ENCODE measurements at places on chromosomes 3 and 15.

- no peak for DNase-seq
These were observed 19.2 kb upstream of the SEMA3F start for GRCh38 chr3:50135964-50136363.

DNA sequence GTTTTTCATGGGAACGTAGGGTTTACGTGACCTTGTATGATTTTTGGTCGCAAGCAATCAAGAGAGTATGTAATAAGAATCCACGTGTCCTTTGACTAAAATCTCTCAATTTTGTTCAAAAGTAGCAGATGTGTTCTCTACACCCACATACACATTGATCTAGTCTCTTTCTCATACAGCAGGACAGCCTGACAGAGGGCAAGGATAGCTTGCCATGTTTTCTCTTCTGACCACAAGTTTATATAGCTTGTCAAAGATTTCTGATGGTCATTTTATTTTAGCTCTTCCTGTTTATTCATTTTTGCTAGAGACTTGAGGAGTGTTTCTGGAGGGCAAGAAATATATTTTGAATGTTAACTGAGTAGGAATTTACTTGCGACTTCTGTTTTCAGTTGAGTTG, 570.2 kb upstream of the ALCAM start:
- DNase-seq = no peak

DNA sequence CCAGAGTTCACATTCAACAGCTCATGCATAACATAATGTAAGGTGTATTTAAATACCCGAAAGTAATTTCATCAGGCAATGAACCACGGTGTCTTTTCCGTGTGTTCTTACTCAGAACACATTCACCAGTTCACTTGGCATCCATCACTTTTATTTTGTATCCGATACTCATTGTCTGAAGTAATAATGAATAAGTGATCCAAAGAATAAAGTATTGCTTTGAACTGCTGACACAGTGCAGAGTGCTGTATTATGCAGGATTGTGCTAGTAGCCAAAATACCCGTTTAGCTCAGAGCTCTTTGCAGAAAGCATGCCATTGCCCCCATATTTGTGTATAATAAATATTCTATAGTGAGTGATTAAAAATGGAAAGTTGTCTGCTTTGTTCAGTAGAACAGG, 460.9 kb upstream of the KCNMB2 start:
- DNase-seq = no peak

DNA sequence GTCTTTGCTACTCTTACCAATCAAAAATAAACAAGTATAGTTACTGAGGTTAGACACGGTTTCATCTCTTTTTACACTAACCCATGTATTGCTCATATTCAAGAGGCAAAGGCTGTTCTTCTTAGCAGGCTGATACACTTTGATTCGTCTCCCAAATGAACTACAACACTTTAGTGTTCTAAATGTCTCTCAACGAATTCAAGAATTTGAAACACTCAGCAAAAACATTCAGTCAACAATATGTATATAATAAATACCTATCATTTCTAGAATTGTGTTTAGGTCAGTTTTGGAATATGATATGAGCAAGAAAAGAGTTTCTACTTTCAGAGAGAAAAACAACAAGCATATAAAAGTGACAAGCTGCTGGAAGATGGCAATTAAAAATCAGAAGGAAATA, 669.6 kb upstream of the DPPA4 start:
- DNase-seq = no peak

DNA sequence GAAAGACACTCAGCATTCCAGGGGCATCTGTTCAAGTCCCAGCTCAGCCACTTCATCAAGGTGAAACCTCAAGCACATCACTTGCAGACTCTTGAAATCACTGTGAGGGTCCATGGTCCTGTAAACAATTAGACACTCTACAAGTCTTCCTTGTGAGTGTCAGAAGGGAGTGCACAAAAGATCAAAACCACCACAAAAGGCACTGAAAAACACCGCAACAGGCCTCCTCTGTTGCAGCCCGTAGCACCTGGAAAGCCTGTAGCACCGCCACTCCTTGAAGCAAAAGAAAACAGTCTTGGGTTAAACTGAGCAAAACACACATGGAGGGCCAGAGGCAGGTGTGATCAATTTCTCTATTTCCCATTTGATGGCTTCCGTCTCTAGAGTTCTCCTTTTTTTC, 63.8 kb upstream of the SNRK start:
- DNase-seq = no peak

DNA sequence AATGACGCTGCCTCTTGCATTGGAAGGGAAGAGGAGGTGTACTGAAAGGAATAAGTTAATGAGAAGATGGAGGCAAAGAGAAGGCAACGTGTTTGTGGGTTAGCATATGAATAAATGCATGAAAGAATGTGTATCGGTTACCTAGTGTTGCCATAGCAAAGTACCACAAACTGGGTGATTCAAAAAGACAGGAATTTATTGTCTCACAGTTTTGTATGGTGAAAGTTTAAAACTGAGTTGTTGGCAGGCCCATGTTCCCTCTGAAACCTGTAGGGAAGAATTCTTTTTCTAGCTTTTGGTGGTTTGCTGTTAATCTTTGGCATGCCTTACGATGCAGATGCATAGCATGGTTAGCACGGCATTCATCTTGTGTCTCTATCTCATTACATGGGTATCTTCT, 729.9 kb downstream of the MECOM start:
- no peak for DNase-seq

- no peak for DNase-seq
These were observed 384.3 kb upstream of the GBE1 start for GRCh38 chr3:82145742-82146141.

DNA sequence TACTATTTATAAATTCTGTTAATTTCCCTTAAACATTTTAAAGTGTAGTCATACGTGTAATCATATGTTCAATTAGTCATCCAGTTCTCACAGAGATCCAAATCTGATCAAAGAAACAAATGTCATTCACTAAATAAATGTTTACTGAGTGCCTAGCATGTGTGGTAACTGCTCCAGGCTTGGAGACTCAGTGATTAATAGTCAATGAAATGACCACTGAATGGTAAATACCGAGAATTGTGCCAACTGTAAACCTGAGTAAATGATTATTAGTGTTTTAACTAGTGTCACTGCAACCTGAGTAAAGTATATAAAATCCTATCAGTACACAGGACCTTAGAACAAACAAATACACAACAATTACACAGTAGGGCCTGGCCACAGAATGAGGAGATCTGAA, 52.3 kb downstream of the SH3GL3 start:
- DNase-seq = no peak

DNA sequence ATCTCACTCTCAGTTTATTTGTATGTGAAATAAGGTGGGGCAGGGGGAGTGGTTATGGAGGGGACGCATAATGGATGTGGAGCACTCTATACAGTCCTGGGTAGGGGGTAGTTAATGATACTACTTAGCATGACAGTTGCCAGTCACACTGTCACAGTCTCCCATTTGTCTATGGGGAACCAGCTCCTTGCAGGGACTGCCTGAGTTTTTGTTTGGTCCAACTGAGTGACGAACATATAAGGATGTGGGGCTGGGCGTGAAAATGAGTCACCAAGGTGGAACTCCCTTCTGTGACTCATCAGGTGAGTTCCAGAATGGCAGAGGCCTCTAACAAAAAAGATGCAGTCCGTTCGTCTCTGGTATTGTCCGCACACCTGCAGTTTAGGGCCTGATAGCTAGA, 235.3 kb upstream of the ST8SIA2 start:
- no peak for DNase-seq

DNA sequence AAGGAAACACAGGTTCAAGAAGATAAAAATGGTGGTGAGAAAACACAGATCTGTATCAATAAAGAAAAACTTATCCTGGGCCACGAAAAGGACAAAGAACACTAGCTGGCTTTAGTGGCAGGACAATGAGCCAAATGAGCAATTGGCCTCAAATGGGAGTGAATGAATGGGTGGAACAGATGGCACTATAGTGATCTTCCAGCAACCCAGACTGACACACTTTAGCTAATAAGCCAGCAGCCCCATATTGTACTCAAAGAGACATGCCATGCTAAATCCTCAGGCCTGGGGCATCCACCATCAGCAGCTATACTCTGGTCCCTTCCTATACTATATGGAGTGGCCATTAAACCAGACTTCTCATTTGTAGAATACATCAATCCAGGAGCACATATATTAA, 60.0 kb upstream of the GADL1 start:
- no peak for DNase-seq

DNA sequence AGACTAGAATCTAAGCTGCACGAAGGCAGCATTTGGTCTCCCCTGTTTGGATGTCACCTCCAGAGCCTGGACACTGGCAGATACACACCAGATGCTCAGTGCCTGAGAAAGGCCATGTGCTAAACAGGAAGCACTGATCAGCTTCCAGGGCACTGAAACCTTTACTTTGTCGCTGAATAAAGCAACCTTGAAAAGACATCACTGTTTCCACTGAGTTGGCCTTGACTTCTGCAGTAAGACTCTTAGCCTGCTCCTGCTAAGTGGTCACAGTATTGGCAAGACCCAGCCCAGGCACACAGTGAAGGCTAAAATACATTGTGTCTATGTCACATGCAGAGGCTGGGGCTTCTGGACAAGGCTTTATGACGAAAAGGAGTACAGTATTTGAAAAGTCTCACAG, 104.3 kb upstream of the ICE2 start:
- no peak for DNase-seq

- DNase-seq = no peak
These were observed 210.8 kb upstream of the ARHGEF26 start for GRCh38 chr3:153910387-153910786.

- no peak for DNase-seq
These were observed 110.3 kb downstream of the PDE8A start for GRCh38 chr15:85091990-85092389.

DNA sequence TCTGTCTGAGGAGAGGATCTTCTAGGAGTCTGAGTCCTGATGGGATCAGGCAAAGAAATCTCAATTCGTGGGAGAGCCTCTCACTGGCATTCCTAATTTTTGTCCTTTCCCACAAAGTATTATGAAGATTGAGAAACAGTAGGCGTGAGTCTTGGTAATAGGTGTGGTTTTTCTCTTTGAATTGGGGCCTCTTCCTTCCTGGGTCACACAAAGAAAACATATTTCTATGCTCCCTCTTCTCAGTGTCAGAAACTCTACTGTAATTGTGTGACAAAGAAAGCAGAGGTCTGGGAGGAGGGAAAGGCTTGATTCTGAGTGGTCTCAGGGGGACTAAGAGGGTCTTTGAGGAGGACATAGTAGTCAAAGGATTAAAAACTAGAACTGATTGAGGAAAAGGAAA, 6.0 kb downstream of the GABRR3 start:
- no peak for DNase-seq

GRCh38 chr3:54139630-54140029, 17.3 kb downstream of the CACNA2D3 start:
- no peak for DNase-seq

DNA sequence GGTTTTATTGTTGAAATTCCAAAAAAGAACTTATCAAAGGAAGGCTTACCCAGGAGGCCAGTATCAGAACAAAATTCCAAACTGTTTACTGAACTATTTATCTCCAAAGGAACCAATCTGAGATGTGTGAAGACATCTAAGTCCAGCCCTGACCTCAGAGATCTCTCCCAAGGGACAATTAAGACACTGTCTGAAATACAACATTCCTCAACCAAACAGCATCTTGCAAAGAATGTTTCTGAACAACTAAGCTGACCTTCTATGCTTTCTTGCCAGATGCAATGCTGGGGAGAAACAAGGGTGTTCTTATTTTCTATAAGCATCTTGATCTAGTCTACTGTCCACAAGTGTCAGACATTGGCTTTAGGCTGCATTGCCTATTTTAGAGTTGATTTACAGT, 13.6 kb downstream of the PDZRN3 start:
- DNase-seq = no peak

DNA sequence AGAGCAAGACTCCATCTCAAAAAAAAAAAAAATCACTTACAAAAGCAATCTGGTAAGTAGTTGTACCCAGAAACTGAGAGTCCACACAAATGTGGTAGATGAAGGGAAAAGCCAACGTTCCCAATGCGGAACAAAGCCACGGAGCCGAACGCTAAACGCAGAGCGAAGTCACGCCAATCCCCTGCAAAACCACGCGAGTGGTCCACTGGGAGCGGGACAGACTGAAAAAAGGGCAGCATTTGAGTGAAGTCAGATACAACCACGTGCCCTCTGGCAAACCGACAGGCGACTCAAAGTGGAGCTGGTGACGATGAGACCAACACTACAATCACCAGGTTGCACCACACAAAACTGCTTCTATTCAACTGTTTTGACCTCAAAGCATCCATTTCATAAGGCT, 246.1 kb upstream of the LYSMD4 start:
- no peak for DNase-seq

DNA sequence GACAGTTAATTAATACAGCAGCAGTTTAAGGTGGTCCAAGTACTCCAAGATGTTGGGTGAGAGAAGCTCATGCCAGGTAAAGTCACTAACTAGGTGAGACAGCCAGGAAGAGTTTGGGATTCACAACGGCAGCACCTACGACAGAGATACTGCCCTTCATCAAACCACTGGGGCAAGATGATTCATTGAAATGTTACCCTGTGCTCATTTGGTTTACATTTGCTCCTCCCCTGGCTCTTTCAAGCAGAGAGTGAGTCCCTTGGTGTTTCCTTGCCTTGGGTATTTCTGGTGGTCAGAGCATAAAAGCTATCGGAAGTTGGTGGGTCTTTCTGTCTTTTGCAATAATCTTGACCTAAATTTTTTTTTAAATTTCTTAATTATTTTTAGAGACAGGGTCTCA, 19.9 kb upstream of the PDE8A start:
- DNase-seq = no peak

DNA sequence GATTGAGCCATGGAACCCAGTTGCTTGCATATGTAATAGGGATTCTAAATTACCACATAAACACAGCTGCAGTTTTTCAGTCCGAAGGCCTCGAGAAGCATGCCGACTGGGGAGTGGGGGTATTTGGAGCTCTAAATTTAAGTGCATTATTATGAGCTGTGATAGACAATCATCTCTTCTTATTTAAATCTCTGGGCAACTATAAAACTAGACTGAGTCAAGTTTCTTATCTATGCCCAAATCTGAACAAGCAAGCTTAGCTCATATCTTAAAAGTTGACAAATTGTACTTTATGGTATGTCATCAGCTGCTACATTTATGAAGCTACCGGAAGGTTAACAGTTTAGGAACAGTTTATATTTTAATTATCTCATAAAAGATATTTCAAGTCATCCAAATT, 19.5 kb upstream of the THRB start:
- DNase-seq = no peak

DNA sequence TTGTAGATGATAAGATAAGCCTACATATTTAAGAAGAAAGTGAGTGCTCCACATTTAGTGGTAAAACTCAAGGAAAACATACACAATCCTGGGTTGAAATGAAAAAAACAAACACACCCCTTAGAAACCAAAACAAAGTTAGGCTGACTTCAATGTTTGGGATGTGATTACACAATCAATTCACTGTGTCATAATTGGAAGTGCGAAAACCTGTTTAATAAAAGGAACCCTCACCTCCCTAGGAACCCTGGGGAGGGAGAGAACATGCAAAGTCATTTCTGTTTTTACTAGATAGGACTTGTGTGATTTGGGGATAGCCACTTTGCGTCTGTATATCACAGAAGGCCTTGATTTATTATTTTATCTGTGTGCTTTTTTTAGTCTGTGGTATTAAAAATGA, 275.0 kb downstream of the NFKBIZ start:
- DNase-seq = no peak

GRCh38 chr15:99385865-99386264, 134.6 kb downstream of the LRRC28 start:
- no peak for DNase-seq

GRCh38 chr3:16183601-16184270, 9.3 kb downstream of the GALNT15 start:
- DNase-seq = no peak

GRCh38 chr15:60718661-60719069, 239.7 kb upstream of the ICE2 start:
- peak; percentile 26 for DNase-seq

Data from activated CD8-positive, alpha-beta memory T cell treated with anti-CD3 and anti-CD28 coated beads for 24 hours (primary cell).